ENCODE measurements at places on chromosomes 3 and 15.

GRCh38 chr3:196694202-196694638 lies 17.8 kb downstream of the CEP19 start:
- DNase-seq: no peak

DNA sequence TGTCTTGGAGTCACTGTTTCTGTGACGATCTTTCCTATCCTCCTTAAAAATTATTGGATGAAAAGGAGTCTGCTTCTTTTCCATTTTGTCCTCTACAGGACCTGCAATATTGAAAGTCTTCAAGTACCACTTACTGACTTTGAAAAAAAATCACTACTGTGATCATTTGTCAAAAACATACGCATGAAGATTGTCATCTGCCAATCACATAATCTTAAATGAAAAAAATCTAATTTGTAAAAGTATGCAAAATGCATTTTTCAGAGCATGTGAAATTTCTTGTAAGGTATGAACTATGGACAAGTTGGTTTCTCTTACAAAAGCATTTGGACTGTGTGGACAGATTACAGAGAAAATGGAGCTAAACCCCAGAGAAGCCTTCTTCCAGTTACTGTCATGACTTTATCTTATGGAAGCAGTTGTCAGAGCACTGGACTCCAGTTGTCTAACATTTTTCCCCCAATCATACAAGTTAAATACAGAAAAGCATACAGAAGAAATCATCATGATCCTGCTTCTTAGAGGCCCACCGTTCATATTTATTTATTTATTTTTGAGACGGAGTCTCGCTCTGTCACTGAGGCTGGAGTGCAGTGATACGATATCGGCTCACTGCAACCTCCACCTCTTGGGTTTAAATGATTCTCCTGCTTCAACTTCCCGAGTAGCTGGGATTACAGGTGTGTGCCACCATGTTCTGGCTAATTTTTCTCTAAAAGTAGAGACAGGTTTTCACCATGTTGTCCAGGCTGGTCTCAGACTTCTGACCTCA lies 3.4 kb upstream of the PXK start:
- no peak for DNase-seq

- DNase-seq: no peak
Observed at GRCh38 chr3:179558742-179559364, 3.9 kb upstream of the ACTL6A start.

DNA sequence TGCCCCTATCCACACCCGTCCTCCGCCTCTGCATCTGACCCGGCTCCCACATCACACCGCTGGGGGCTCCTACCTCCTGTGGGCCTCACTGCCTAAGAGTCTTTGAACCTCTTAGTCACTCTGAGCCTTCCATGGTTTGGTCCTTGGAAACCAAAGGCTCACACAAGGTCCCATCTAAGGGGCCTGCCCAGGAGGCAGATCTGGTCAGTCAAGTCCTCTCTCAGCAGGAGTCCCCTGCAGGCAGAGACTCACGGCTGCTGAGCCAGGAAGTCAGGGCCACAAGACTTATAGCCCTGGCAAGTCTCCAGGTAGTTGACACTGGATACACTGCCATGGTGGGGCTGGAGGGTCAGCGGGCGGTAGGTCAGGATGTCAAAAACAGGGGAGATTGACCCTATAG lies 31.2 kb upstream of the ALDH1L1 start:
- DNase-seq: no peak

DNA sequence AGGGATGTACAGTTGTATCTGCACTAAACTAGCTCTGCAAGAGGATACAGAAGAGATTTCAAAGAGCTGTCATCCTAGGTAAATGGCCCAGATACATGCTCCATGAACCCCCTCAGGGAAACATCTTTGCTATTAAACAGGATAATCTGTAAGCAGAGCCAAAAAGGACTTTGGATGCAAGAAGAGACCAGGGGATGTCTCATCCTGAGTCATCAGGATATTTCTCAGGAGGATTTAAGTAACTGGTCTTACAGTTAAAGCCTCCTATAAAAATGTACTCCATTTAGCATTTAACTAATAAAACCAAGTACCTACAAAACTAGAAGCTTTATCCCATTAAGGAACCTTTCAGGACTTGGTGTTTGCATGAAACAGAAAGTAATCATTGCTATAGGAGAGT lies 48.2 kb upstream of the PHLDB2 start:
- no peak for DNase-seq

- no peak for DNase-seq
Observed at GRCh38 chr3:159996959-159997358, 8.3 kb downstream of the IL12A start.

Data from stimulated activated CD4-positive, alpha-beta T cell treated with anti-CD3 and anti-CD28 coated beads, Interleukin-12 subunit alpha, Interleukin-12 subunit beta, amount 100 ng/mL, for 24 hours (primary cell).